Fibroblast of skin of abdomen (primary cell): ENCODE measurements at places on chromosomes 11 and 22.

- no peak for DNase-seq
Measured at GRCh38 chr11:99932684-99933083, 754.4 kb upstream of the ARHGAP42 start.

DNA sequence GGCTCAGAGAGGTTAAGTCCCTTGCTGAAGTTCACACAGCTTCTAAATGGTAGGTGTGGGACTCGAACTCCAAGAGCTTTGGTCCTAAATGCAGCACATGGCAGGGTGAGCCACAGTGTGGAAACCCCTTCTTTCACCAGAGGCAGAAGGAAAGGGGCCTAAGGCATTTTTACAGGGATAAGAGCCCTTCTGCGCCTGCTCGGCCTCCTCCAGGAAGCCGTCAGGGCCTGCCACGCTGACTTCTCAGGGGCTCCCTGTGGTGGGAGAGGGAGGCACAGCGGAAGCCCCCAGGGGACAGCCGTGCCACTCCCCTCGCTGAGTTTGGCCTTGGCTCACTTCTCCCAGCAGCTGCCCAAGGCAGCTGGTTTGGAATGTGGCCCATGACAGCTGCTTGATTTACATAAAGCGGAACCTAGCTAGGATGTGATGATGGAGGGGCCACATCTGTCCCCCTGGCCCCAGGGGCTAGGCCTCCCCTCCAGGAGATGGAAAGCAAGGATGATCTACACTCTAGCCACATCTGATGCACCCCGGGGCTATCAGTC is 35.4 kb downstream of the CD82 start:
- peak; percentile 13 for DNase-seq

GRCh38 chr11:2089536-2090165 is 49.5 kb downstream of the IGF2 start:
- no peak for DNase-seq

GRCh38 chr22:24772493-24773220 is 1.9 kb downstream of the PIWIL3 start:
- peak; percentile 22 for DNase-seq

GRCh38 chr11:126332221-126332711 is 23.2 kb upstream of the ST3GAL4 start:
- DNase-seq = peak; percentile 88
